SK-MEL-5 (cell line): ENCODE measurements at places on chromosomes 5 and 9. TPM values are rescaled to one million over a fixed set of nuclear protein-coding genes. Genes with fewer than 3 reads are reported as not detected.

The TAF11L8 gene
- not detected in 2 replicates for total RNA-seq

The OSMR gene
- 39.6 and 47.9 TPM in 2 replicates for total RNA-seq

The LCN15 gene
- 0.05 and 0.21 TPM in 2 replicates for total RNA-seq

The IL13 gene
- not detected in 2 replicates for total RNA-seq

The GMCL2 gene
- not detected in 2 replicates for total RNA-seq

The CATSPER3 gene
- not detected in 2 replicates for total RNA-seq

The PCDHGB2 gene
- total RNA-seq, result 1.5 and 1.7 TPM in 2 replicates

The OR13J1 gene
- not detected in 2 replicates for total RNA-seq

The F12 gene
- total RNA-seq, result 6.0 and 8.2 TPM in 2 replicates

The ADGRV1 gene
- total RNA-seq, result 0.21 and 0.58 TPM in 2 replicates

The OR1J4 gene
- total RNA-seq, result not detected in 2 replicates

The OGN gene
- total RNA-seq, result not detected in 2 replicates

The SAXO1 gene
- total RNA-seq, result not detected in 2 replicates

The SPINK1 gene
- 12.1 and 13.5 TPM in 2 replicates for total RNA-seq

The ENHO gene
- 0.43 and 0.92 TPM in 2 replicates for total RNA-seq

The NDST1 gene
- 9.6 and 10.9 TPM in 2 replicates for total RNA-seq

The IRX4 gene
- total RNA-seq, result 0.26 TPM in 1 of 2 replicates, not detected in the other

The PDE6A gene
- 0.08 and 0.26 TPM in 2 replicates for total RNA-seq

The PCDHGA11 gene
- total RNA-seq, result 0.21 and 0.58 TPM in 2 replicates

The TSSK1B gene
- not detected in 2 replicates for total RNA-seq

The CDHR2 gene
- not detected in 2 replicates for total RNA-seq

The KIAA1191 gene
- total RNA-seq, result 30.6 and 39.5 TPM in 2 replicates

The SHISAL2B gene
- total RNA-seq, result not detected in 2 replicates

The CLPTM1L gene
- 587 and 632 TPM in 2 replicates for total RNA-seq

The BARHL1 gene
- not detected in 2 replicates for total RNA-seq

The SPINK14 gene
- total RNA-seq, result not detected in 2 replicates

The SERINC5 gene
- 41.8 and 43.3 TPM in 2 replicates for total RNA-seq

The GHR gene
- total RNA-seq, result 60.6 and 70.5 TPM in 2 replicates

The CARTPT gene
- total RNA-seq, result not detected in 2 replicates

The SYNPO gene
- not detected in 2 replicates for total RNA-seq

The ADAMTS19 gene
- total RNA-seq, result not detected in 2 replicates

The MARCHF11 gene
- total RNA-seq, result not detected in 2 replicates

The SLC12A2 gene
- 27.0 and 28.2 TPM in 2 replicates for total RNA-seq

The PCDHA13 gene
- 0.29 and 0.53 TPM in 2 replicates for total RNA-seq

The AP3B1 gene
- total RNA-seq, result 50.8 and 52.7 TPM in 2 replicates

The EFNA5 gene
- 1.6 and 2.1 TPM in 2 replicates for total RNA-seq

The WDR38 gene
- not detected in 2 replicates for total RNA-seq

The CDH9 gene
- not detected in 2 replicates for total RNA-seq

The PCDHA4 gene
- 0.48 and 0.67 TPM in 2 replicates for total RNA-seq

The RIMOC1 gene
- 67.8 and 68.4 TPM in 2 replicates for total RNA-seq

The P4HA2 gene
- 66.3 and 69.8 TPM in 2 replicates for total RNA-seq

The OR1J2 gene
- total RNA-seq, result not detected in 2 replicates

The ZNF454 gene
- not detected in 2 replicates for total RNA-seq
